ENCODE measurements at places on chromosomes 16 and 17. TPM values are rescaled to one million over a fixed set of nuclear protein-coding genes. Genes with fewer than 3 reads are reported as not detected.
A peak's percentile ranks its signal among the peaks of the same experiment; 100 is the strongest.

The HOXB8 gene
- total RNA-seq: 0.09 TPM

The TMEM101 gene
- total RNA-seq: 41.9 TPM

DNA sequence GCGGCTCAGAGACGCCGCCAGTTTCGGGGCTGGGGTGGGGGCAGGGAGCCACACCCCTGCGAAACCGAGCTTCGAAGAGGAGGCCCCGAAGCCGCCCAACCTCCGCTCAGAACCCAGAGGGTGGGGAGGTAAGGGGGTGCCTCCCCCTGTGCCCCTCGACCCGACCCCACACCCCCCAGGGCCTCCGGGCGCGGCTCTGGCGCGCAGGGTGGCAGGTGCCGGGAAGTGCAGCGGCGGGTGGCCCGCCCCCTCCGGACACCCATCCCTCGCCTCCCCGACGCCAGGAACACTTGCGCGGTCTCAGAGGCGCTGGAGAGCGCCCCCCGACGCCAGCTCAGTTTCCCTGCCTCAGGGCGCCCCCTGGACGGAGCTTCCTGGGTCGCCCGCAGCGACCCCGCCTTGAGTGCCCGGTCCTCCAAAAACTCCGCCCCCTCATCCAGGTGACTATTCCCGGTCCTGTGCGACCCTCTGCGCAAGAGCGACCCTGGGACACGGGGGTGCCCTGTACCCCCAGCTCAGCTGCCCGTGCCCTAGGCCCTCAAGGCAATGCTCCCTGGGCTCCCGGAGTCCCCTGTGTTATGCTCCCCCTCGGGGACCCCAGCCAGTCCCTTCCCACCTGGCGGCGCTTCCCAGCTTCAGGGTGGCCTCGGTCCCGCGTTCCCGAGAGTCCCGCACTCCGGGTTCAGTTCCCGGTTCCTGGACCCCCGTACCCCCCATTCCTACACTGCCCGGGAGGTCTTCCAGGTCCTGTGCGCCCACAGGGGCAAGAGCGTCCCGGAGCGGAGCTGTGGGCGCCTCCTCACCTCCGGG is 562 bp downstream of the PPL start:
- DNase-seq: no peak

- no peak for DNase-seq
Measured at GRCh38 chr17:1462164-1463112, 6.4 kb upstream of the CRK start.

DNA sequence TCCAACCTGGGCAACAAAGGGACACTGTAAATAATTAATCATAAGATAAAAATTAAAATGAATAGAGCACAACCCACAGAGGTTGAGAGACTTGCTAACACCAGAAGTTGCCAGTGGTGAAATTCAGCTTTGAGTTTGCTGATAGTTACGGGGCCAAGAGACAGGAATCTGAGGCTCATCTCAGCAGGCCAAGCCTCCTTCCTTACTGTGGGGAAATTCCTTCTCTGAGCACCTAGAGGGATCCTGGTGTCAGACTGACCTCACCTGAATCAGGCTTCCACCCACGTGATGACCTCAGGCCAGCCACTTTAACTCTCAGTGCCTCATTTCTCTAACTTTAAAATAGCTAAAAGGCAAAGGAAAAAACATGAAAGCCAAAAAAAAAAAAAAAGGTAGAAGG is 4.7 kb downstream of the ABAT start:
- DNase-seq: no peak

DNA sequence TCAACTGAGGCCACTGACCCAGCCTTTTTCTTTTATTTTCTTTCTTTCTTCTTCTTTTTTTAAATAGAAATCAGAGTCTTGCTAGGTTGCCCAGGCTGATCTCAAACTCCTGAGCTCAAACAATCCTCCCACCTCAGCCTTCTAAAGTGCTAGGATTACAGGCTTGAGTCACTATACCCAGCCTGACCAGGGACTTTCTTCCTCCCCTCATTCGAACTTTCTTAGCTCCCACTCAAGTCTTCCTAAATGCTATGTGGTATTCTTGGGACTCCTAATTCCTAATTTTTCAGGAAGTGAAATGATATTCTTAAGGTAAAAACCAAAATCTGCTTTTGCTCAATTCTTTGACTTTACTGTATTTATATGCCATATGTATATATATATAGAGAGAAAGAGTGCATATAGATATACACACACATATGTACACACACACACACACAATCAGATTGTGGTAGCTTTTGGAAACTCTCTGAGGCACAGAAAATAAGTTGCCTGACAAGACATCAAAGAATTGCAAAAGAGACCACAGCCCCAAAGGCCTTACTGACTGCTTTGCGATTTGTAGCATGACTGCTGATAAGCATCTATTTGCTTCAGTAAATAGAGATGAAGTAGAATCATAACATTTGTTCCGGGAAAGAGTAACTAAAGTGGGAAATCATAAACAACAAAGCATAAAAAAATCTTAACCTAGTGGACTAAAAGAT is 9.5 kb upstream of the AMZ2 start:
- no peak for DNase-seq

- no peak for DNase-seq
Measured at GRCh38 chr16:55834049-55834448, 1.2 kb upstream of the CES1 start.

DNA sequence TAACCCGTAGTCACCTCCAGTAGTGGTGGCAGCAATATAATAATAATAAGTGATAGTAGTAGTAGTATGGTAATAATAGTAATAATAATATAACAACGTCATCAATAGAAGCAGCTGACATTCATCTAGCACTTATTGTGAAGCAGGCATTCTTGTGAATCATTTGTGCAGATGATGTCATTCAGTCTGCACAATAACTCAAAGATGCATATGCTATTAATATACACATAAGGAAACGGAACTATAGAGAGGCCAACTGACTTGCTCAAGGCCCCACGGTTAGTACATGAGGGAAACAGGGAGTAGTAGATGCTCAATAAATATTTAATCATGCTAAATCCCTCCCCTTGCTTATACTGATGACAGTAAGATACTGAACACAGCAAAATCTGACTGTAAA is 35.4 kb upstream of the GAN start:
- peak; percentile 52 for DNase-seq

DNA sequence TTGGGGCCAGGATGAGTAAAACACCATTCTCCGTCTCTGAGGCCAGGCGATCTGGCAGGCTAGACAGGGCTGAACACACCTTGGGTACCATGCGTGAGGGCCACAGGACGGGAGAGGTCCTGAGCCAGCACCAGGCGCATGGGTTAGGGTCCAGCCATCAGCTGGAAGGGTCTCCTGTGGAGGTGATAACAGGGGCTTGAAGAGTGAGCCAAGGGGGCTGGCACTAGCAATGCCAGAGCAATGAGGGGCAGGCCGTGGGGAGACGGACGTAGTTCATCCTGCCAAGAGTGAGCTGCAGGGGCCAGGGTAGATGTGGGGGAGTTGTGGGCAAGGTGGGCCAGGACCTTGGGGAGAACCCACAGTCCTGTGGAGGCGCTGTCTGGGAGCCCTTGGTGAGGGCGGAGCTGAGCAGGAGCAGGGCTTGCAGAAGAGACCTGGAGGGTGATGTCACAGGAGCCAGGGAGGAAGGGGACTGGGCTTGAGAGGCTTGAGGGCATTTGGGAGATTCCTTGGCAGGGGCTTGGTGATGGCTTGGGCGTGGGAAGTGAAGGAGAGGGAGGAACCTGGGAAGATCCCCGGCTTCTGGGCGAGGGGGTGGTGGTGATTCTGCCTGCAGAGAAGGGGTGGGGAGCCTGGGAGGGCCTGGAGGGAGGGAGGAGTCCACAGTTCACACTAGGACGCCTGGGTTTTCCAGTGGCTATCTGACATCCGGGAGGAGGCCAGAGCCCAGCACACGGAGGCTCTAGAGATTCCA is 6.3 kb upstream of the NPTX1 start:
- no peak for DNase-seq

DNA sequence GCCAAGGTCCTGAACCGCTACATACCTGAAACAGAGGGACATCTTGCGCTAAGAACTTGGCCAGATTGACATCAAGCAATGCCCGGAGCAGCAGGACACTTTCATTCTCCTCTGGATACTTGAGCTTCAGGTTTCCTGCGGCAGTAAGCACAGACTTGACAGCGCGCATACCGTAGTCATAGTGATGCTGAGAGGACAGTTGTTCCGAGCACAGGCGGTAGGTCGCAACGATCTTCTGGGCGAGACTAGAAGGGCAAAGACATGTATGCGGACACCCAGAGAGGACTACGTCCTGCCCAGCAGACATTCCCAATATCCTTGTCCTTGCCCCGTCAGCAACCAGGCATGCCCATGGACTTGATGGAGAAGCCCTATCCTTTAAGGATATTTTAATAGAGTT is 112.9 kb downstream of the DNAH3 start:
- no peak for DNase-seq
